Mesothelial cell of epicardium (in vitro differentiated cells): ENCODE measurements at places on chromosomes 6 and 20. TPM values are rescaled to one million over a fixed set of nuclear protein-coding genes. Genes with fewer than 3 reads are reported as not detected.

Gene LY6G6D
- 0.67 to 1.8 TPM (median 0.82 TPM) in 3 replicates for total RNA-seq

- no peak for DNase-seq
- H3K36me3 ChIP-seq: peaks cover 2% of the 10 kb centered on the region
- no peak overlapping the region for H3K27ac ChIP-seq
- no peak overlapping the region for H3K4me3 ChIP-seq
- H3K27me3 ChIP-seq: no peaks in the 10 kb centered on the region
Measured at GRCh38 chr20:25223765-25224720, 23.8 kb upstream of the PYGB start.

DNA sequence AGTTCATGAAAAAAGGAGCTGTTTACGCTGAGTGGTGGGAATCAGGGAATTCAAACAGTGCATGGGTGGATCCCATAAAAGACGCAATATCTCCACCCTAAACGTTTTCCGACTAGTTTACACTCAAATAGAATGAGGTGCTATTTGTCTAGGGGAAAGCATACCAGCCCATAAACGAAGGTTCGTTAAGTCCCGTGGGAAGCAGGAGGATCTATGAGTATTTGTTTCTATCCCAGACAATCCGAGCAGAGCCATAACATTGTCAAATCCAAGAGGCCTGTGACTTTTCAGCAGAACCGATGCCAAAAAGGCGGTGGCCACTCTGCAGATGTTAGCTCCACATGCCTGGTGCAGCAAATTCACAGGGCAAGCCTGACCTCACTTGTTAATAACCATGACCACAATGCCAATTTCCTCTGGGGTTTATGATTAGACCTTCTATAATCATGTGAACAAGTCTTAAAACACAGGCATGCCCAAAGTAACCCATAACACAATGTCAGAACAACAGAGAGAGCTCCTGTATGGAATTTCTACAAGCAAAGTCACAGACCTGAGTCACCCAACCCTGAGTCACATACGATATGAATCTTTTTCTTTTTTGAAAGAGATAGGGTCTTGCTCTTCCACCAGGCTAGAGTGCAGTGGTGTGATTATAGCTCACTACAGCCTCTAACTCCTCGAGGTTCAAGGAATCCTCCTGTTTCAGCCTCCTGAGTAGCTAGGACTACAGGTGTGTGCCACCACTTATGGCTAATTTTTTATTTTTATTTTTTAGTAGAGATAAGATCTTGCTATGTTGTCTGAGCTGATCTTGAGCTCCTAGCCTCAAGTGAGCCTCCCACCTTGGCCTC, 123.3 kb downstream of the KIF13A start:
- H3K27me3 ChIP-seq: no peaks in the 10 kb centered on the region
- no peaks in the 10 kb centered on the region for H3K36me3 ChIP-seq
- H3K27ac ChIP-seq: peak overlapping the region; percentile 96

DNA sequence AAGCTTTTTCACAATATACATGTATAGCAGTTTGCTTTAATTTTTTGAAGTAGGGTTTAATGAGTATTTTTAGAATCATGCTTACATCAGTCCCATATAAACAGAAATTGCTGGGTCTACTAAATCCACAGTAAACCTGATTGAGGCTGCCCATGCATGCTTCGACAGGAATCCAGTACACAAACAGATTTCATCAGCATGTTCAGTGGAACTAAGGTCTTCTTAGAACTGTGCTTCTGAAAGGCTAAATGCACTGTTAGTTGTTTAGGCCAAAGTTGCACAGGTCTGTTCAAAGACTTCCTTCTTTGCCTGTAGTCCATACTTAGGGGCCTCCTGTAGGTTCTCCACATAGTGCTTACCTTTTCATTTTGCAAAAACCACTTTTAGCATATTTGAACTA, 42.5 kb upstream of the THBS2 start:
- peaks cover 2% of the 10 kb centered on the region for H3K36me3 ChIP-seq
- no peak for DNase-seq
- H3K27ac ChIP-seq: no peak overlapping the region
